ENCODE measurements at places on chromosomes 11 and 22.

DNA sequence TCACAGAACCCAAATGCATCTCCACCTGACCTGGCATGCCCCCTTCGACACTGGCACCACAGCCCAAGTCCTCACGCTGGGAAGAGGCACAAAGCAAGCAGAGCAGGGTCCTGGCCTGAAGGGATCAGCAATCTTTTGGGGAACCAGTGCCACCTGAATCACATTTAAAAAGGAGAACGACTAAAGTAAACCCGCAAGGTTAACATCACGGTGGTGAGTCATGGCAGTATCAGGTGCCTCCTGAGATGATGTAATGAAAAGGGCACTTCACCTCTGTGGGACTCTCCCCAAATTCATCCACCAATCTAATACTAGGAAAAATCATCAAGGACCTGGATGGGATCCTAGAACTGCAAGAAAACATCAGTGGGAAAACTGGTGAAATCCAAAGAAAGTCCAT, 44.9 kb downstream of the PACSIN2 start:
- no peak for DNase-seq

DNA sequence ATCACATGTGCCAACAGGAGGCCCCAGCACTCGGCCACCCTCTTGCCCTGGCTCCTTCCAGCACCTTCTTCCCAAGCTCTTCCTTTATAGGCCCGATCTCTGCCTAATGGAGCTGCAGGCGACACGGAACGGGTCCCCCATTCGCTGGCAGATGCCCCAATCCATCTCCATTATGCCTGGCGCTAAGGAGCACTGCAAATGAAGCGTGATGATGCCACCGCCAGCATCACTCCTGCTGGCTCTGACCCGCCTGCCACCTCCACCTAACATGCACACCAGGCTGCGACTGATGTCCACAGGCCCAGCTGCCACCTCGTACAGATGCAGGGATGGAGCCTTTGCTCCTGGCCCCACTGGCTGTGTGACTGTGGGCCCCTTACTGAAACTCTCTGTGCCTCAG, 33.5 kb downstream of the ELFN2 start:
- no peak for DNase-seq

GRCh38 chr11:18193010-18193409, 20.4 kb downstream of the MRGPRX4 start:
- no peak for DNase-seq

- DNase-seq, result no peak
Measured at GRCh38 chr11:91749251-91749650, 475.4 kb upstream of the FAT3 start.

DNA sequence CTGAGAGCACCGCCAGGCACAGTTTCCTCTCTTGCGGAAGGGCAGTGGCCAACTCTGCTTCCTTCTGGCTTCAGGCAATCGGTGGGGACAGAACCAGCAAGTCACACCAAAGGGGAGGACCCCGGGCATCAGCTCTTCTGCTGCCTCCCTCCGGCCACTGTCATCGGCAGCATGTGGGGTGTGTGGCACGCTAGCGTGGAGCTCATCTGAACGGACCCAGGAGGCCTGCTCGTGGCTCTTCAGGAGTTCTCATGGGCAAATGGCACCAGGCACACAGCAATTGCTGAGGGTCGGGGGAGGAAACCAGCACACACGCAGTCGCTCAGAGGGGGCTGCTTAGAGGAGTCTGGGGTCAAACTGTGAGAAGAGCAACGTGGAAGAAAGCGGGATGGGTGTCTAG, 26.9 kb downstream of the B3GAT1 start:
- no peak for DNase-seq

DNA sequence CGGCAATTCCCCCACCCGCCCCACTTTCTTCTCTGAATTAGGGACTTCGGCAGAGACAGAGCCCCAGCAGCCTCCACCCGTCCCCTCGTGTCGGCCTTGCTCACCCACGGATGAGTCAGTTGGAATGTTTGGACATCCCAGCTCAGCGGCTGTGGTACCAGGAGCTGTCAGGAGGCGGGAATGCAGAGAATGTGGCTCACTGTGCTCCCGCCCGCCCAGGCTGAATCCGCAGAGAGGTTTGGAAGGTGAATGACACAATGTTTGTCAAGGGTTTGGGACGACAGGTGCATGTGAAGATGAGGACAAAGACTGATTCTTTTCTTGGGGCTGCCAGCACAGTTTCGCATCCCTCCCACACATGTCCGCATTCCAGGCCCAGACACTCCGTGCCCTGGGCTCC, 39.6 kb downstream of the LIF start:
- DNase-seq, result peak; percentile 97

GRCh38 chr11:117220568-117220967, 11.3 kb downstream of the PCSK7 start:
- no peak for DNase-seq

- peak; percentile 95 for DNase-seq
Measured at GRCh38 chr22:35477911-35478582, 62.6 kb upstream of the RASD2 start.

GRCh38 chr11:33109294-33109895, 51.9 kb downstream of the CSTF3 start:
- no peak for DNase-seq

- DNase-seq, result no peak
Measured at GRCh38 chr11:116870054-116870453, 32.6 kb upstream of the APOA1 start.

DNA sequence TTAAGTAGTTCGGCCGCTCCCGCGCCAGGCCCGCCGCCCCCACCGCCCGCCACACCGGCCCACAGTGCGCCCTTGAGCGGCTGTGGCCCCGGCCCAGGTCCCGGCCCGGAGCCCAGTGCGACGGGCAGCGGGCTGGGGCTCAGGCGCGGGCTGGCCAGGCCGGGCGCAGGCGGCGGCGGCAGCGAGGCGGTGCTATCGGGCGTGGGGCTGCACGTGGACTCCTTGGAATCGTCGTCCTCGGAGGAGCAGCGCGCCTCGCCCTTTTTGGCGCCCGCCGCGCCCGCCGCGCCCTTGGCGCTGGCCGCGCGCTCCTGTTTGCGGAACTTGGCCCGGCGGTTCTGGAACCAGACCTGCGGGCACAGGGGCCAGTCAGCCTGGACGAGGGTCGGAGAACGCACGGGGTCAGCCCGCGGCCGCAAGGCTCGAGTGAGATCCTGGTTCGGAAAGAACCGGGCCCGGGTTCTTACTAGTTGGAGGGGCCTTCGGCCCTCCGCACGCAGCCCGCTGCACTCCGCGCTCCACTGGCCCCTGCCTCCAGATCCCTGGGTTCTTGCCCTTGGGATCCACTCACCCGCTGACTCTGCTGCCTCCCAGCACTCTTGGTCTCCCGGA, 4.0 kb downstream of the PHOX2A start:
- DNase-seq, result peak; percentile 12

DNA sequence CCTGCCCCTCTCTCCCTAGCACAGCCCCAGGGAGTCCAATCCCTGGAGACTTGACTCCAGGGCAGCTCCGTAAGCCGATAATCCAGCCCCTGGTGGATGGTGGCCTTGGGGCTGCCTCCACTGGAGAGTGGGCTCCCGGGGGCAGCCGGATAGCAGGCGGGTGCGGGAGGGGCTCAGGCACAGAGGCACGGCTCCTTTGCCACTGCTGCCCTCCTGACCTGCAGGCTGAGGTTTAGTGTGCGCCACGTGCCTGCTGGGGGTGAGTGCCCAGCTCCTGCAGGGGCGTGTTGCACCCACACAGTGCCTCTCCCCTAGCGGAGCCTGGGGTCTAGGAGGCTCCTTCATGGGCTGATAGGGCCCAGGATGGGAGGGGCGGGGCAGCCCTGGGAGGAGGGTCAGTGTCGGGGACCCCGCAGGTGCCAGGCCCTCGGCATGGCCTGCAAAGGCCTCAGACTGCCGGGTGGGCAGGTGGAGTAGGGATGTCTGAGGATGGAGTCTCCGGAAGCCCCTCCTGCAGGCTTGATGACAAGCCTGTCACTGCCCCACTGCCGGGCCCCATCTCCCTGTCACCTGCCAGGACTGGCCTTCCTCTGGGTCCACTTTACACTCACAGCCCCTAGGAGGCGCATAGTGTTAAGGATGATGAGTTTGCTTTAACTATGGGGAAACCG, 5.6 kb downstream of the DUSP8 start:
- no peak for DNase-seq

DNA sequence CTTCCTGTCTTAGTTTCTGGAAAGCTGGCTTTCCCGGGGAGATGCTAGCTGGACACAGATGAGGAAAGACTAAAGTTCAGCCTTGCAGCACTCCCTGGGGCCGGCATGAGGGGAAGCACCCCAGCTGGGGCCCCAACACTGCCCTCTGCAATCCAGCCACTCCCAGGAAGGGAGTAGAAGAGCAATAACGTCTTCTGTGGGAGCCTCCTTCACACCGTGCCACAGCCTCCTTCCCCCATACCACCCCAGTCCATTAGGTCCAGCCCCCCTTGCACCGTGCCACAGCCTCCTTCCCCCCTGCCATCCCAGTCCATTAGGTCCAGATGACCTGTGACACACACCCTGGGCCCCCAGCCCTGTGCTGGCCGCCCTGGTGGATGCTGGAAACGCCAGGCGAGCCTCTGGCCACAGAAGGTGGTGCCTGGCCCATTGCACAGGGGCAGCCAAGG, 44.1 kb upstream of the PRDM11 start:
- DNase-seq, result no peak

DNA sequence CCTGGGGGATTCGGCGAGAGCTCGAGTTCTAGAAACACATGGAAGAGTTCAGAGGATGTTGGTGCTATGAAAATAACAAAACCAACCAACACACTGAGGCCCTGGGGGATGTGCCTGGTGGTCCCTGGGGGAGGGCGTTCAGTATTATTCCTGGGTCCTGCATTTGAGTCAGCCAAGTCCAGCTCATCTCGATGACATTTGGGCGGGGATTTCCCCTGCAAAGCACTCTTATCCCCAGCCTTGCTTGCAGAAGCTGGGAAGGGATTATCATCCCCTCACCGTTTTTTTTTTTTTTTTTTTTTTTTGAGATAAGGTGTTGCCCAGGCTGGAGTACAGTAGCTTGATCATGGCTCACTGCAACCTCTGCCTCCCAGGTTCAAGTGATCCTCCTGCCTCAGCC, 2.1 kb upstream of the SMIM38 start:
- peak; percentile 41 for DNase-seq

DNA sequence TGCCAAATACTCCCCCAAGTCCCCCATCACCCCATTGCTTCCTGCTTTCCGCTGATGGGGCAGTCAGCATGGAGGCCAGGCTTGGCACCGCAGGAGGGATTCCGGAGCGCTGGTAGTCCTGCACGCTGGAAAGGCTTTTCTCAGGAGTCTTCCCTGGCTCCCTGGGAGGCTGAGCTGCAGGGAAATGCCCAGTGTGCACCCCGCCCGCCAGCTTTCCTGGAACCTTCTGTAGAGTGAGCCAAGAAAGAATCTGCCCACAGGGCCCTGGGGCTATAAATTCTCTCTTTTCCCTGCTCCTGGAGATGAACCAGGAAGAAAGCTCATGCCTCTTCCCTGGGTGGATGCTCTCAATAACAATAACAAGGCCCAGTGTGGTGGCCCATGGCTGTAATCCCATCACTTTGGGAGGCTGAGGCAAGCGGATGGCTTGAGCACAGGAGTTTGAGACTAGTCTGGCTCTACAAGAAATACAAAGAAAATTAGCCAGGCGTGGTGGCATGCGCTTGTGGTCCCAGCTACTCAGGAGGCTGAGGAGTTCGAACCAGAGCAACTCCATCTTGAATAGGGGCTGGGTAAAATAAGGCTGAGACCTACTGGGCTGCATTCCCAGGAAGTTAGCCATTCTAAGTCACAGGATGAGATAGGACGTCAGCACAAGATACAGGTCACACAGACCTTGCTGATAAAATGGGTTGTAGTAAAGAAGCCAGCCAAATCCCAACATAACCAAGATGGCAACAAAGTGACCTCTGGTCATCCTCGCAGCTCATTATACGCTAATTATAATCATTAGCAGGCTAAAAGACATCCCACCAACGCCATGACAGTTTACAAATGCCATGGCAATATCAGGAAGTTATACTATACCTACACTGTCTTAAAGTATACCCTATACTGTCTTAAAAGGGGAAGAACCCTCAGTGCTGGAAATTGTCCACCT, 46.4 kb upstream of the FTH1 start:
- DNase-seq, result peak; percentile 88

GRCh38 chr11:128607819-128608218, 20.5 kb upstream of the ETS1 start:
- no peak for DNase-seq

DNA sequence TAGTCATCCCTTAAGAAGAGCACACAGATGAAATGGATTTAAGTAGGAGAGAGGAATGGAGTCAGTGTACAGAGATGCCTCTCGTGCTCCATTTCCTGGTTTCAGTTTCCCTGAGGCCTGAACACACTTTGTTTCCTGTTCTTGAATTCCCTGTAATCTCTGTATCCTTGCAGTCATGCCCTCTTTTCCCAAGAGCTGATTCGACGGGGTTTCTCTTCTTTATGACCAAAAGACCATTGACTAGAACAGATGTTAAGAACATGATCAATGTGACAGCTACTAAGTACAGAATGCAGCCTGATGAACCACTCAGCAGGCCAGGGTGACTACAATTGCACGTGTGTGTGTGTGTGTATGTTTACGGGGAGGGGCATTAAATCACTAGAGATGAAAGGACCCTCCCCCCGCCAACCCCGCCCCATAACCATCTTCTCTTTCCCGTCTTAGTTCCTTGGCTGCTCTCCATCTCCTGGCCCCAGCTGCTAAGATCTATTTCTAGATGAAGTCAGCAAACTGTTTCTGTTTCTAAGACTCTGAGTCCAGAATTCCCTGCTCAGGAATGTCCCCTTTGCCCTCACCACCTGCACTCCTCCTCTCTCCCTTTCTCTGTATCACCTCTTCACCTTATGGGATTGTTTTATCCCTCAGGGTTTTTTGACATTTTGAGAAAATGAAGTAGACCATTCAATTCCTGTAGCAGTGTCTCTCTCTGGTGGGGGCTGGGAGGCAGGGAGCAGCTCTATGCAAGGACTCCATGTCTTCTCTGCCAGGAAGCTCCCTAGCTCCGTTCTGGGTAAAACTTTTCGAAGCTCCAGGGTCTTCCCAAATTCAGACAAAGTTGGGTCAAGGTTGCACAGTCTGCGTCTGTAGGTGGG, 26.0 kb downstream of the SLC22A6 start:
- peak; percentile 32 for DNase-seq

- no peak for DNase-seq
Measured at GRCh38 chr11:102192349-102193066, 82.3 kb downstream of the YAP1 start.

DNA sequence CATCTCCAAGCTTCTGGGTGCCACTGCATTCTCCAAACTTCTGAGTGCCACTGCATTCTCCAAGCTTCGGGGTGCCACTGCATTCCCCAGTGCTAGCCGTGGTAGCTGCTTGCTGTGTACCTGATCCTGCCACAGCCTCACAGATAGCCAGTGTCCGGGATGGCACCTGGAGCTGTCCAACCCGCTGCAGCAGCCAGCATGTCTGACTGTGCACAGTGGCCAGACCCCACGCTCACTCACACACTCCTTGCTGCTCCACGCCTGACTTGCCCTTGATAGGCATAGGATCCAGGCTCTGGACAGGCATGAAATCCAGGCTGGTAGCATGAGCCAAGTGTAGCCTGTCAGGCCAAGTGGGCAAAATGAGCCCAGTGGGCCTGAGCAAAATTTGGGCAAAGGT, 465.0 kb downstream of the GUCY1A2 start:
- no peak for DNase-seq

- DNase-seq, result no peak
Measured at GRCh38 chr11:2090172-2091111, 48.7 kb downstream of the IGF2 start.

GRCh38 chr11:19398772-19399527, 158.2 kb upstream of the E2F8 start:
- peak; percentile 95 for DNase-seq

- peak; percentile 23 for DNase-seq
Measured at GRCh38 chr11:92782806-92783205, 186.6 kb upstream of the MTNR1B start.

- DNase-seq, result no peak
Measured at GRCh38 chr11:71349627-71350026, 97.2 kb upstream of the SHANK2 start.

All from EH (cell line).